K562 (cell line): ENCODE measurements at places on chromosomes 16 and 17.
A peak's percentile ranks its signal among the peaks of the same experiment; 100 is the strongest.

DNA sequence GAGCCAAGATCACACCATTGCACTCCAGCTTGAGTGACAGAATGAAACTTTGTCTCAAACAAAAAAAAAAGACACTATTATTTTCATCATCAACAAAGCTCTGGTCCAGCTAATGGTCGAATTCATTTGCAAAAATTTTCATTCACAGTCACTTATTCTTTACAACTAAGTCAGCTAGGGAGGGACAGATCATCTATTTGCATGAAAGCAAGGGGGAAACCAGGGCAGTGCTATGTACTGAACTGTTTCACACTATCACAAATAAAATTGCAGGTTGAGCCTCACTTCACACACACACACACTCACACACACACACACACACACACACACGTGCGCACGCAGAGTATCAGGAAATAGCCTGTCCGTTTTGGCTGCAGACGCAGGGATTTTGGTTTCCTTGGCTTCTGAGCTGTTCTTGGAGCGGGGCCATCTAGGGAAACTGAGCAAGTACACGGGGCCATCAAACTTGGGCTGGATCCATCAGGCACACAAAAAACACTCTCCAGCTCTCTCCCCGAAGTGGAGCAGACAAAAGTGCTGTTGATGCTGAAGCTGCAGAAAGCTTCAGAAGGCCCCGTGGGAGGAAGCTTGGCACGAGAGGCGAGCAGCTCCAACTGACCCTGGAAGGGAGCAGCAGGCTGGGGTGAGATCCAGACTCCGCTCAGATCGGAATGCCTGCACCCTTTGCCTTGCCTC is 44.3 kb upstream of the HELZ start:
- DNase-seq: no peak

DNA sequence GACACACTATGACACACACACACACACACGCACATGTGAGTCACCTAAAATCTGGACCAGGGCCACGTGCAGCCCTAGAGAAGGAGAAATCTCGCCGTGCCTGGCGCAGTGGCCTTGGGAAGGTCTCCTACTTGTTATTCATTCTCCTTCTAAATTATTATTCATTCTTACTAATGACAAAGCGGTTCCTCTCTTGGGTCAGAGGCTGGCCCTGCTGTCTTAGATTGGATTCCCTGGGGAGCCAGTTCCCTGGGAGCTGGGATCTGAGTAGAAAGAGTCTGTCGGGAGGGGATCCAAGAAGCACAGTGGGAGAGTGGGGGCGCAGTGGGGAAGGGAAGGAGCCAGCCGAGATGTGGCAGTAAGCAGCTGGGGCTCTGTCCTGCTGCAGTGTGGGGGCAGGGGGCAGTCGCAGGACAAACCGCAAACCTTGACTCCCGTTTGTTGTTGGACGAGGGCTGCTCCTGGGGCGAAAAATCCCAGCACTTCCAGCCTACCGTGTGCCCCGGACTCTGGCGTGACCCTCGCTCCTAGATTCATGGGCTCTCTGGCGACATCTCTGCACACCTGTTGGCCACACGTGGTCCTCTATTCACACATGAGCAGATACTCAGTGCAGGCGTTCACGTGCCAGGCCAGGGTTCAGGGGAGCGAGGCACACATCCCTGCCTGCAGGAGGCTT is 18.7 kb upstream of the JPH3 start:
- no peak for DNase-seq

DNA sequence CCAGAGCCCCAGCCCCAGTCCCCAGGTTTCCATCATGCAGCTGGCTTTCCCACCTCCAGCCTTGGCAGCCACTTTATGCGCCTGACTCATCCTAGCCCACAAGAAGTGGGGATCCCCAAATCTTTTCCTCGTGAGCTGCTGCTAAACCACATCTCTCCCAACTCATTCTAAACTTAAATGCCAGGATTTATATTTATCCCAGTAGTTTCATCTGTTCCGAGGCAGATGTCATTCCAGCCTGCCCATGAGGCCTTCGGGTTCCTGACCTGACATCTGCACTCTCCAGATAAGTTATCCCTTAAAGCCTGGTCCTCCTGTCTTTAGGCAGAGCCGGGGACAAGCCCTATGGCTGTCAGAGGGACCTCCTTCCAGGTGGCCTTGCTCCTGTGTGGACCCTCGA is 16.6 kb downstream of the PLXDC1 start:
- DNase-seq: no peak

GRCh38 chr17:57174591-57174990 is 81.7 kb upstream of the MSI2 start:
- no peak for DNase-seq

DNA sequence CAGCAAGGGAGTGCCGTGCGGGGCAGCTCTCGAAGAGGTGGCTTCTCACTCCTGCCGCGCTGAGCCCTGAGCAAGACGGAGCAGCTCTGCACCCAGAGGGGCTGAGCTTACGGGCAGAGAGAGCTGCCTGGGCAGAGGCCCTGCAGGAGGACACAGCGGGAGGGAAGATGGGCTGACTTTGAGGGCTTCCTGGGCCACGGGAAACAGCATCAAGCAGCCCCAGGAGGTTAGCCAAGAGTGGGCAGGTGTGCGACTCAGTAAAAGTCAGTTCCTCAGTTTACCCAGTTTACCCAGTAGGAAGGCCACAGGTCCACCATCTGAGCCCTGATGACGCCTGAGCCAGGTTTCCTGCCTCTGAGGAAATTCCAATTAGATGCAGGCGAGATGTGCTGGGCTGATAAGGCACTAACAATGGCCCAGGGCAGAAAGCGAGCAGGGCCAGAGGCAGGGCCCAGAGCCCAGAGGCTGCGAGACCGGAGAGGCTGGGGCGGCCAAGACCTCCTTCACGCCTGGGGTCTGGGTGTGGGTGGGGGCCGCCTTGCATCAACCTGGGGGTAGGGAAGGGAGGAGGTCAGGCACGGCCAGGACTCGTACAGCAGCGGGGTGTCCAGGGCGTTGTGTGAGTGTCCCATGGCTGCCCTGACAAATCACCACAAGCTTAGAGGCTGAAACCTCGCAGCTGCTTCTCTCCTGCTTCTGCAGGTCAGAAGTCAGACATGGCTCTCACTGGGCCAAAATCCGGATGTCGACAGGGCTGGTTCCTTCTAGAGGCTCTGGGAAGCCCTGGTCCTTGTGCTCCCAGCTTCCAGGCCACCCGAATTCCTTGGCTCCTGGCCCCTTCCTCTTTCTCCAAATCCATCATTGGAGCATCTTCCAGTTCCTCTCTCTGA is 32.0 kb upstream of the CIBAR2 start:
- DNase-seq: no peak

DNA sequence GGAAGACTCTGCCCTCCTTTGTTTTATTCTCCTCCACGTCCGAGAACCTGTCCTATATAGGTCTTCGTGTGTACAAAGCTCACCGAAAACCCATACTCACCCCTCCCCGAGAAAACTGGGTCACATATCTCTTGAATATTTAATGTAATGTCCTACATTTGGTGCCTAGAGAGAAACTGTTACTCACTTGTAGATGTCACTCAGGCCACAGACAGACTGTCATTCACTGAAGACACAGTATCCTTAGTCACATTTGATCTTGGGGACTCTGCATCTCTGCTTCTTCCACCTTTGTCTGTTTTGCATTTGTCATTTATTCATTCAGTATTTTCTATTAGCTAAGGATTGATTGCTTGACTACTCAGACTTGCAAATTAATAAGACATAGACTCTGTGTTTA is 131.8 kb upstream of the TBX2 start:
- no peak for DNase-seq

- DNase-seq: no peak
These were observed 100.5 kb downstream of the XYLT1 start for GRCh38 chr16:17370223-17370707.

DNA sequence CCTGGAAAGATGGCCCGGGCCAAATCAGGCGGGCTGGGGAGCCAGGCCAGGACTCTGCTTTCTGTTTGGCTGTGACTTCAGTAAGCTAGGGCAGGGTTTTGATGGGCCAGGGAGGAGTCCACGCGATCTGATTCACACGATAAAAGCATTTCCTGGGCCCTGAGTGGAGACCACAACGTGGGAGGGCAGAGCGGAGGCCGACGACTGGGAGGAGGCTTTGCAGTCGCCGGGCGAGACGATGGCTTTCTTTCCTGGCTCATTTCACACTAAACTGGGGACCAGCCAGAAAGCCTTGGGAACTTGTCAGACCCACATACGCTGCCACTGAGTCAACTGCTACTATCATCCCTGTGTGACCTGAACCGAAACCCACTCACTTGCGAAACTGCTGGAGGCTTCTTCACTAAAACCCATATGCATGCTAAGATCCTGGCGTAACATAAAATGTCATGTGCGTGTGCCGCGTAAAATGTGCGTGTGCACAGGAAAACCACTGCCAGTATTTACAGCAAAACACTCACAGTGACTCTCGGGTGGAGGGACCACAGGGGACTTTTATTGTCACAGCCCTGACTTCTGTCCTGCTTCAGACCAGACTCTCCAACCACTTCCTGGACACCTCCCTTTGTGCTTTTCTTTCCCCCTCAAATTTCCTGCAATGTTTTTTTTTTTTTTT is 14.2 kb upstream of the RHBDF2 start:
- no peak for DNase-seq

DNA sequence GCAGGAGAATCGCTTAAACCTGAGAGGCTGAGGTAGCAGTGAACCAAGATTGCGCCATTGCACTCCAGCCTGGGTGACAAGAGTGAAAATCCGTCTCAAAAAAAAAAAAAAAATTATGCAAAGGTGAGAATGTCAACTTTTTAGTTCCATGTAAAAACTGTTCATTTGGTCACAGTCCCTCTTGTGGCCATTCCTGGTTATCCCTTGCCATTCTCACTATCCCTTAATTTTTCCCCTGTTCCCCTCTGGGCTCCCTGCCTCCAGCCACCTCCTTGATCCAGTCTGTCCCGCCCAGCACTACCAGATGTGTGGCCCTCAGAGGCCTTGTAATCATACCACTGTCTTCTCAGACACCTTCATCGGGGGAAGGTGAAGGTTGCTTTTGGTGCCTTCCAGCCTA is 23.4 kb downstream of the DCAF7 start:
- DNase-seq: no peak

DNA sequence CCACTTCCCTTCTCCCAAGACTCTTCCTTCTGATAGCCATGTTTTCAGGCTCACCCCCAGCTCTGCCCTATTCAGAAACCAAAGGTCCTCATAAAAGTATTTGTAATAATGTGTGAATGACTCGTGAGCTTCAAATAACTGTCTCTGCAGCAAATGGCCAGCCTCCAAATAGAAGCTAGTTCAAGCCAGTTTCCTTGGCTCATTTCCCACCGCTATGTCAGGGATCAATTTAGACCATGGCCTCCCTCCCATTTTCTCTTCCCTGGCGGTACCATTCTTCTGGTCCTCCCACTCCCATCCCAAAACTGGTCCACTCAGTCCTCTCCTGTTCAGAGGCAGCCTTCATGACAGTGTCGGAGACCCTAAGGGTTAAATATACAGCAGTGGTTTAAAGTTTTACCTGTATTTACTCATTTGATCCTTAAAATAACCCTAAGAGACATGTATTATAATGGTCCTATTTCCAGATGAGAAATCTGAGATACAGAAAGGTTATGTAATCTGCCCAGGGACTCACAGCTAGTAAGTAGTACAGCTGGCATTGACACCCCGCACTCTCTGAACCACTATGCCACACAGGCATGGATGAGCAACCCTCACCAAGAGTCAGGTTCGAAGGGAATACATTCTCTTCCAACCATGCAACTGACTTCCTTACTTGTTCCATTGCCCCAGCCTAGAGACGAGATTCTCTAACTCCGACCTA is 42.9 kb downstream of the GAS7 start:
- no peak for DNase-seq

GRCh38 chr16:27446721-27447120 is 44.7 kb downstream of the IL21R start:
- DNase-seq: no peak

DNA sequence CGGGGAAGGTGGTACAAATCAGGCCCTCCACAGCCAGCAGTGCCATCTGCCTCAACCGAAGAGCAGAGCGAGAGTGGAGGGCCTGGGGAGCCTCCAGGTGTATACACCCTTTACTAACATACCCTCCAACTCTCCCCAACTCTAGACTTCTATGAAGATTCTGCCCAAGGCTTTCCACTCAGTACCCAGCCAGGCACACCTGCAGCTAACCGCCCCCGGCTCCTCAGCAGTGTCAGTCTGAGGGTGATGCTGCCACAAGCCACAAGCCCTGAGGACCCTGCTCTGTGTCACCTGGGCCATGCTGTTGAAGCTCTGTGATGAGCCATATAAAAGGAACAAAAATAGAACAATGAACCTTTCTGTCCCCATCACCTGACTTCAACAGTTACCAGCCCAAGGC is 3.8 kb downstream of the CENPV start:
- no peak for DNase-seq

GRCh38 chr17:73546770-73547536 is 97.3 kb downstream of the SDK2 start:
- DNase-seq: peak; percentile 64

DNA sequence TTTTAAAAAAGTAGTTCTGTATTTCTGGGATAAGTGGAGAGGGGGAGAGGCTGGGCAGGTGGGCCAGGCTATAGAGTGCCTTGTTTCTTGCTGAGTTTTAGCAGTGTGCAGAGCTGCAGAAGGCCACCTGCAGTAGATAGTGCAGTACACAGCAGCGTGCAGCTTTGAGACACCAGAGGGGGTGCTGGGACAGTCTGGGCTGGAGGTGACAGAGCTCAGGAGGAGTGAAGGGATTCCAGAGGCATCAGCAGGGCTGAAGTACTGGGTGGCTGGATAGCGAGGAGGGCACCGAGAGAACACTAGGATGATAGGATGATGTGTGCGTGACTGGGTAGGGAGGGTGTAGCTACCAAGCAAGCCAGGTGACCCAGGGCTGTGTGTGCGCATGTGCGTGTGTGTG is 26.6 kb downstream of the LCMT1 start:
- DNase-seq: no peak

GRCh38 chr17:9768381-9768934 is 22.9 kb downstream of the DHRS7C start:
- peak; percentile 25 for DNase-seq
